ENCODE measurements at places on chromosomes 7 and 10. TPM values are rescaled to one million over a fixed set of nuclear protein-coding genes. Genes with fewer than 3 reads are reported as not detected.

FRG2B gene
- not detected for total RNA-seq

RARRES2 gene
- 1.4 TPM for total RNA-seq

DNA sequence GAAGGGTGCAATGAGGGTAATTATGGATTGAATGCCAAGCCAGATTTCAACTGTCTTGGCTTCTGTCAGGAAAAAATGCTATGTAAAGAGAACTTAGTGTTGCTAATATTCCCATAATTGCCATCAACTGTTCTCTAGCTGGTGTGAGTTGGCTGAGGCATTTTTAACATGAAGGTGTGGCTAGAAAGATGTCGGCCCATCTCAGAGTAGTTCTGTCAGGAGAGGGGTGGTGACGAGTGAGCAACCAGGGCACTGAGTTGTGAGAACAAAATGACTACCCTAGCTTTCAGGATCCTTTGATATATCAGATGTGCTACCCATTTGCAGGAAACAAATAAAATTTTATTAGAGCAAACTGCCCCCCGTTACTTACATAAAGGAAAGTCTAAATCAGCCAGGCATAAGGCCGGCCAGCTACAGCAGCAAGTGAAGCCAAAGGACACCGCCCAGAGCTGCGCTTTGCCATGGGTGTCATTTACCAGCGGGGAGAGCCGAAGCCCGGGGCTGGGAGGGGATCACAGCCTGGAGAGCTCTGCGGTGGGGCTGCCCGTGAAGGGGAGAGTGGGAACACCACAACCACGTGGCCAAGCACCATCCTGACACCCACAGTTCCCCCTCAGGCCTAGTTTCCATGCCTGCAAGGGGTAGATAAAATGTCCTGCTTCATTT, 141.4 kb downstream of the ICA1 start:
- DNase-seq, result no peak

- DNase-seq, result peak; percentile 69
Observed at GRCh38 chr7:108299251-108299973, 156.8 kb downstream of the NRCAM start.

All from fibroblast of the aortic adventitia (primary cell).